ENCODE measurements at places on chromosomes 6 and 20.

DNA sequence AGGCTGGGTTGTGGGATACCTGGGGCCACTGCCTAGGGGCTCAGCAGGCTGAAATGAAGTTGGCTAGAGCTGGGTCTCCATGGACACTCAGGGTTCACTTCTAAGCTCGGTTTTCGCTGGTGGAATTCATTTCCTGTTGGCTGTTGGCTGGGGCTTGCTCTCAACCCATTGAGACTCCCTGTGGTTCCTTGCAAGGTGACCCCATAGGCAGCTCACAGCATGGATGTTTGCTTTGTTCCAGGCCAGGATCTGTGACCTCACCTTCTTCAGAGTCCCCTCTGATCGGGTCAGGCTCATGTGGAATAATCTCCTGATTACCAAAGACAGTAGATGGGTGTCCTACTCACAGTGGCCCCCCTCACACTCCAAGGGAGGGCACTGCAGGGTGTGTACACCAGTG lies 229.3 kb downstream of the QKI start:
- DNase-seq: no peak

- DNase-seq: no peak
These were observed 160.1 kb upstream of the PMEPA1 start for GRCh38 chr20:57869951-57870315.

- DNase-seq: no peak
These were observed 1.8 kb downstream of the PERP start for GRCh38 chr6:138105446-138105845.

DNA sequence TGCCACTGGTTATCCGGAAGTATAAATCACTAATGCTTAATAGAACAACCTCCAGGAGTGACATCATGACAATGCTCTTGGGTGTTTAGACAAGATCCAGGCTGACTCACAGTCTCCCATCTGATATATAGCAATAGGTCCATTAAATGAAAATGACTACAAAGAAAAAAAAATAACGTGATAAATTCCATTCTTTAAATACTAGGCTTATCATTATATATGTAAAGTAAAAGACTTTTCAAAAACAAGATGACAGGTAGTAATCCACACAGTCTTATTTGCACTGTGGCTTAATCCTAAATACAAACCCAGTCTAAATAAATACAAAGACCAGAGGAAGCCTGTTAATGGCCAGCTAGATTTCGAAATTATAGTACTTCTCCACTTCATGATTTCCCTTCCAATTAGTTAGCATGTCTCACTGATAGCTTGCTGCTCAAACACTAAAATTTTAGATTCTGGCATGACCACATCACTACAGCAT lies 149.1 kb upstream of the BEND3 start:
- no peak for DNase-seq

GRCh38 chr6:120410586-120410985 lies 923.7 kb downstream of the TBC1D32 start:
- no peak for DNase-seq

DNA sequence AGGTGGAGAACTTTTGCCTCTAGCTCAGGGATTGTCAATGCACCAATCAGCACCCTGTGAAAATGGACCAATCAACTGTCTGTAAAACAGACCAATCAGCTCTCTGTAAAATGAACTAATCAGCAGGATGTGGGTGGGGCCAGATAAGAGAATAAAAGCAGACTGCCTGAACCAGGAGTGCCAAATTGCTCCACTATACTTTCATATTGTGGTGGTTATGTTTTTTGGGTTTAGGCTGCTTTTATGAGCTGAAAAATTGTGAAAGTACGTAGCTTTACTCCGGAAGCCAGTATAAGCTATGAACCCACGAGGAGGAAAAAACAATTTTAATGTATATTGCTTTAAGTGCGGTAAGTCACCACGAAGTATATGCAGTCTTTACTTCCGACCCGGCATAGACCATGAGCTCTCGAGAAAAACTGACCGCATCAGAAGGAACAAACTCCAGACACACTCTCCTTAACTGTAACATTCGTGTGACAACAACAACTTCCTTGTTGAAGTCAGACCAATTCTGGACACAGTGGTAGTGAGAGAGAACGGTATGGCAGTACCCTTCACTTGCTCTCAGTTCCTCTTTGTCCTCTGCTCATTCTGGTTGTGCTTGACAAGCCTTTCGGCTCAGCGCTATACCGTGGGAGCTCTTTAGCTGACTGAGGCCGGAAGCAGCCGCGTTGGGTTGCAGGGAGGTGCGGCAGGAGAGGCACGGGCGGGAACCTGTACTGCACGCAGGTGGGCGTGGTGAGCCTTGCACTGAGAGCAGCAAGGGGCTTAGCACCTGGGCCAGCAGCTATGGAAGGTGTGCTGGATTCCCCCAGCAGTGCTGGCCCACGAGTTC lies 81.9 kb upstream of the E2F3 start:
- DNase-seq: no peak

DNA sequence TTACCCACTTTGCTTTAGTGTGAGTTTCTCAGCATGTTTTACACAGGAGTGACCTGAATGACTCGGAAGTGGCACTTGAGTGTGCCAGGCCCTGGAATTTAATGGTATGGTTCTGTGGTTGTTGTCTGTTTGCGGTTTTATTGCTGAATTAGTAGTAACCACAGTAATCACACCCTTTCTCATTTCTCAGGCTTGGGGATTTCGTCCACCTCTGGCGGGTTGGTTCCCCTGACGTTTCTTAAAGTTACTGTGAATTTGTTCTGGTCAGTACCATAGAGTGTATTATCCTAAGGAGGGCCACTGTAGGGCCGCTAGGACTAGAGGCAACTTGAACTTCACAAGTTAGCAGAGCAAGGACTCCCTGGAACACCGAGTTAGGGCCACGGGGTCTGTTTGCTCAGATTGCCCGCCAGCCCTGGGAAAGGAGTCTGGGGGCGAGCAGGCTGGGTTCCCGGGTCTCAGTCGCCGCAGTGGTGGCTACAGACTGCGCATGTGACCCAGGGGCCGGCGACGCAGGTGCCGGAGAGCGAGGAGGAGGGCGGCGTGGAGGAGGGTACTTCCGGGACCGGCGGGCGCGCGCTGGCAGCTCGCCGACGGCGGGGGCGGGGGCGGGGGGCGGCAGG lies 546 bp upstream of the KLHL32 start:
- DNase-seq: no peak

GRCh38 chr20:41029150-41029901 lies 704 bp downstream of the TOP1 start:
- DNase-seq: peak; percentile 6

DNA sequence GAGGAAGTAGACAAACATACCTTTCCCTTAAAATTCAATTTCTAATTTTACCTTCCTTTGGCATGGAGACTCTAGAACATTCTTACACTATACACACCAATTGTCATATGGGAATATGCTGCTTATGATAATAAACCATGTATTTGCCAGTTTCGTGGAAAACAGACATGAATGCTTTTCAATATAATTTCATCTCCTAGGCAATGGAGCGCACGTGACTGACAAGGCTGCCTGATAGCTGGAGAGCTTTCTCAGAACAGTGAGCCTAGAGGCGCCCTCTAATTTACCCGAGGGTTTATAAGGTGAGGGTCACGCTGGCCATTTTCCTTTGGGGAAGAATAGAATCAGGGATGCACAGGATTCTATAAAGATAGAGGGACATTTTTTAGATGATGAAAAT lies 56.5 kb downstream of the PRR18 start:
- no peak for DNase-seq

DNA sequence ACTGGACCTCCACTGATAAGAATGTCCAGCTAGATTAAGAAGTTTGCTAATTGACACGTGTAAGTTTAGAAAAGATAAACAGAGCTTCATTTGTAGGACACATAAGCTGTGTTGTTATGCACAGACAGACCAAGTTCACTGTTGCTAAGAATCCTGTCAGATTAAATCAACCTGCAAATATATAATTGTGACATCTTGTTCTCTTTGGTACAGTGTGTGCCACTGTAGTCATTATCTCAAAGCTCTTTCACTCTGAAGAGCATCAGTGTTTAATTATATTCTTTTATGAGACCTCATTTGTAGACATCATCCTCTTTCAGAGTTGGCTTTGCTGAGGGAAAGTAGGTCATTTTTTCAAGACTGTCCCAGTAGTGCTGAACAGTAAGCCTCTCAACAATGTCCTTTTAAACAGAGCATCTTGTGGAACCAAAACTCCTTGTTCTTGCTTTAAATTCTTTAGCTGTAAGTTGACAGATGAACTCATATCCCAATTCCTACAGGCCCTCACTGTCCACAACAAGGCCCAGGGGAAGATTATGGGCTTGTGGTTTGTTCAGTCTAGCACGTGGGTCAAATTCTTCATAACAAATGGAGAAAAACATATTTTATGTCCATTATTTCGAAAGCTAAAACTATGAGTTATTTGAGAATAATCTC lies 252.4 kb downstream of the HDGFL1 start:
- no peak for DNase-seq

- DNase-seq: no peak
These were observed 17.1 kb upstream of the HECA start for GRCh38 chr6:139117734-139118133.

GRCh38 chr6:112770308-112770707 lies 423.2 kb downstream of the RFPL4B start:
- no peak for DNase-seq

GRCh38 chr6:166810864-166811263 lies 145.5 kb downstream of the RNASET2 start:
- DNase-seq: no peak

GRCh38 chr6:18347866-18348265 lies 39.3 kb upstream of the RNF144B start:
- DNase-seq: no peak

GRCh38 chr6:32126880-32127279 lies 1.2 kb downstream of the ATF6B start:
- no peak for DNase-seq

GRCh38 chr6:108510461-108511319 lies 50.0 kb upstream of the FOXO3 start:
- no peak for DNase-seq

GRCh38 chr20:49762940-49763766 lies 49.5 kb upstream of the B4GALT5 start:
- no peak for DNase-seq

- DNase-seq: peak; percentile 44
These were observed 5.3 kb upstream of the COL12A1 start for GRCh38 chr6:75210885-75211739.

DNA sequence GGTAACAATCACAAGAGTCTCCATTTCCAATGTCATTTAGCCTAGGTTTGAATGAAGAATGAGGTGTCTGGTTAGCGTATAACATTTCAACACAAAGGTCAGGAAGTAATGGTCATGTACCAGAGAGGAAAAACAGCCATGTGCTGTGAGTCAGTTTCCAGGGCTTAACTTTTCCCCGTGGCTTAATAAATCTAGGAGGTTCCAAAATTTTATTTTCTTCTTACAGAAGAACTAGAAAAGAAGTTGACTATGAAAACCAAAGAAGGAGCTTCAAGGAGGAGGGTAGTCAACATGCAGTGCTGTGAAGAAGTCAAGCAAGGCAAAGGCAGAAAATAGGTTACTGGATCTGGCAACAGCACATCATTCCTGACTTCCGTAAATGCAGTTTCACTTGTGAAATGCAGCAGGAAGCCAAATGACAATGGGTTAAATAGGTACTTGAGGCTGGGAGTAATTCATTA lies 8.4 kb upstream of the GABRR2 start:
- no peak for DNase-seq

DNA sequence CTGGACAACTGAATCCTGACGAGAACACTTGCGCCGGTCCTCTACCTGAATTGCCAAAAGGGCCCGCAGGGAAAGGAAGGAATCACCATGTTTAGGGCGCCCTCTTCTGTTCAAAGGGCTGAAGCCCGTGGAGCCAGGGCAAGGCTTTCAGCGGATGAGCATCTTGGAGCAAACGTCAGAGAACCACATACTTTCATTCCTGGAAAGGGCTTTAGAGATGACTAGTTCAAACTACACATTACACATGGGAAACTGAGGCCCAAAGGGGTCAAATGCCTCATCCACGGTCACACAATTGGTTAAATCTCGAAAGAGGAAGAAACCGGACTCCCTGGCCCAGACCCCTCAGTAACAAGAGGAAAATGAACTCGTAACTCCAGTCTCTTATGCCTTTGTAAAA lies 11.5 kb upstream of the ZNF133 start:
- peak; percentile 14 for DNase-seq

DNA sequence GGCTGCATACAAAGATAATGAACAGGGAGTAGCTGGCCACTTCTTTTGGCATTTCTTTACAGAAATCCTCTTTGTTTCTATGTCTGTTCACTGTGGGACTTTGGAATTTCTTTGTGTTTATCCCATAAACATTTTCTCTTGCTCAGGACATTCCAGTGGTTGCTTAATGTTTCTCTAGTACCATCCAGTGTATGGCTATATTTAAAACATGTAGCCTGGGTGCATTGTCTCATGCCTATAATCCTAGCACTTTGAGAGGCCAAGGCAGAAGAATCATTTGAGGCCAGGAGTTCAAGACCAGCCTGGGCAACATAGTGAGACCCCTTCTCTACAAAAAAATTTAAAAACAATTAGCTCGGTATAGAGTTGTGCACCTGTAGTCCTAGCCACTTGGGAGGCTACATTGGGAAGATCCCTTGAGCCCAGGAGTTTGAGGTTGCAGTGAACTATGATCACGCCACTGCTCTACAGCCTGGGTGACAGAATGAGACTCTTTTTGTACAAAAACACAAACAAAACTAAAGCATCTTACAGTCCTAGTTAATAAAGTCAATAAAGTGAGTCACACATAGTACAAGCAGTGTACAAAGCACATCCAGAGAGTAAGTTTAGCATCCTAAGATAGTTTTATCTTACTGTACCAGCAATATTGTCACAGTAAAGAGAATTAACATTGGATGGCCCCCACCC lies 63.3 kb downstream of the ZFAND3 start:
- no peak for DNase-seq

DNA sequence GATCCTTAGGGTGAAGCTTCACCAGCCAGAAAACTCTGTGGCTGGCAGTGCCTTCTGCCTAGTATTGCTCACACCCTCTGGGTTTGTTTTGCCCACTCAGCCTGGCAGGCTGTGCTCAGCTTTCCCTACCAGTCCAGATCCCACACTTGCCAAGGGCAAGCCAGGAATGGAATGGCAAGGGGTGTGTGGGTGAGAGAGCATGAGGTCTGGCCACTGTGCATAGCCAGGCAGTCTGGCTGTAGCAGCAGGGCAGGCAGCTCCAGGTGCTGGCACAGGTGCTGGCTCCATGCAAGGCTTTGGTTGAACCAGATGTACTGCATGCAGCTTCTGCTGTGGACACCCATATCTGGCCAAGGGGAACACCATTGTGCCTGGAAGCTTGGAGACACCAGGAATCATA lies 1720.3 kb downstream of the HACE1 start:
- no peak for DNase-seq

GRCh38 chr6:14375930-14376329 lies 258.4 kb downstream of the CD83 start:
- DNase-seq: no peak

- DNase-seq: no peak
These were observed 400.0 kb upstream of the HTR1E start for GRCh38 chr6:86537292-86537861.

- no peak for DNase-seq
These were observed 39.1 kb upstream of the GLP1R start for GRCh38 chr6:39009476-39009875.

DNA sequence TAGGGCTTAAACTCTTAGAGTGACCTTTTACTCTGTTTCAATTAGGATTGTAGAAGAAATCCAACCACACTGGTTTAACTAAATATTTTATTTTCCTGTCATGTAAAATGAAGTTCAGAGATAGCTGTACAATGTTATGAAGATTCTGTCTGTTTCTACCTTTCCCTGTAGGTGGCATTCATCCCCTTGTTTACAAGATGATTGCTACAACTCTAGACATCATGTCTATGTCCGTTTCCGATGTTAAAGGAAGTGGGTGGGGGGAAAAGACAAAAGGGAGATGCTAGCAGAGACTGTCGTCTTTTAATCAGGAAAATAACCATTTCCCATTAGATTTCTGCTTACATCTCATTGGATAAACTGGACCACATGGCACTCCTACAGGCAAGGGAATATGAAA lies 30.9 kb upstream of the RIMS1 start:
- no peak for DNase-seq

Measured in NCI-H1694 treated with DMSO at 0.1 percent for 48 hours (cell line).